Left lung (tissue), 14 donors: ENCODE measurements at places on chromosomes 5 and 9. TPM values are rescaled to one million over a fixed set of nuclear protein-coding genes. Genes with fewer than 3 reads are reported as not detected.

Gene PCDHGA12
- 2.6 TPM for polyA plus RNA-seq

Gene NEURL1B
- 32.9 TPM for polyA plus RNA-seq

Gene PITX1
- polyA plus RNA-seq = not detected

Gene MEGF10
- 0.80 TPM for polyA plus RNA-seq

Gene C9
- polyA plus RNA-seq = not detected

Gene DCTN4
- 64.2 TPM for polyA plus RNA-seq

Gene CARTPT
- polyA plus RNA-seq = not detected

Gene OR13D1
- polyA plus RNA-seq = not detected

Gene C9orf153
- 0.62 TPM for polyA plus RNA-seq

Gene IL5
- polyA plus RNA-seq = 0.31 TPM

Gene HK3
- 1.6 TPM for polyA plus RNA-seq

Gene IL3
- not detected for polyA plus RNA-seq

Gene NR4A3
- 0.48 TPM for polyA plus RNA-seq

Gene SLC2A6
- 5.4 TPM for polyA plus RNA-seq

Gene PCA3
- polyA plus RNA-seq = 0.34 TPM

Gene TAF1L
- polyA plus RNA-seq = 0.11 TPM

Gene FAM153A
- 0.35 TPM for polyA plus RNA-seq

Gene RPL12
- polyA plus RNA-seq = 2,052 TPM

Gene N4BP3
- polyA plus RNA-seq = 16.5 TPM

Gene PHF24
- polyA plus RNA-seq = 0.60 TPM

Gene CEP72
- 11.2 TPM for polyA plus RNA-seq

Gene ELOVL7
- 5.4 TPM for polyA plus RNA-seq

Gene GCNT4
- 1.1 TPM for polyA plus RNA-seq

Gene OTP
- not detected for polyA plus RNA-seq

Gene SLC6A7
- polyA plus RNA-seq = not detected
